ENCODE measurements at places on chromosomes 3 and 15.

- DNase-seq: peak; percentile 91
Measured at GRCh38 chr3:41683666-41684350, 278.1 kb downstream of the ULK4 start.

DNA sequence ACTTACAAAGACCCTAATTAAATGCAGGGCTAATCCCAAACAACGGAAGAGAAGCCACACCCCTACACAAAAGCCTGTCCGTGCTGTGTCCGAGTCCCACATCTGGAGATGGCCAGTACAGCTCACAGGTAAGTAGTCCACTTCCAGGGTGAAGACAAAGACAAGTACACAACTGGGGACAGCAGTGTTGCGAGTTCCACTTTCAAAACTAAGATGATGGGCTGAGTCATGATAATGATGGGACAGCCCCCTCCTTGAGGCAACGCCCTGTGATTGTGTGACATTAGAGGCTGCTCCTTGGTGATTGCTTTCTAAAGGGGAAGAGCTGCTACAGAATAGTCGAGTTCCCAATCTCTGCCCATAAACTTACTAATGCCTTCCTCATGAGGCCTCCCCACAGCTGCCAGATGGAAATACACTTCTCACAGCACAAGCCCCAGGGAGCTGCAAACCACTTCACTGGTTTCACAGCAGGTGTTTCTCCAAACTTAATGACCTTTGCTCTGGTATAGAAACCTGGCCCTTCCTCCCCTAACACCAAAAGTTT is 27.6 kb downstream of the RFT1 start:
- DNase-seq: peak; percentile 37

DNA sequence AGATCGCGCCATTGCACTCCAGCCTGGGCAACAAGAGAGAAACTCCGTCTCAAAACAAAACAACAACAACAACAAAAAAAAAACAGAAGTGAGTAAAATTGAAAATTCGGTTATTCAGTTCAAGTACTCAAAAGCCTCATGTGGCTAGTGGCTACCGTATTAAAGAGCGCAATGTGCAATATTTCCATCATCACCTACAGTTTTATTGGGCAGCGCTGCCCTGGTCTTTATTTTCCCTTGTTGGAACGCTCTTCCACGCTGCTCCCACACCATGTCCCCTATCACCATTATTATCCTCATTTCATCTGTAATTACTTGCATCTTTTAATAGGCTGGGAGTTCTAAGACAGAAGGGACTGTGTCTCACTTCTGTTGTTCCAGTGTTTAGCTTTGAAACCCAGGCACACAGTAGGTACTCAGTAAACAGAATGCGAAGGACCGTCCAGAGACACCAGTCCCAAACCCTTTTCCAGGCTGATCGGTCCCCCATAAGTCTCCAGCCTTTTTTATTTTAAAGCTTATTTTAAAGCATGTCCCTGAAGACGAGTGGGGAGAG is 423 bp upstream of the HACD3 start:
- DNase-seq: no peak

- no peak for DNase-seq
Measured at GRCh38 chr3:39386318-39386717, 3.1 kb downstream of the SLC25A38 start.

- peak; percentile 82 for DNase-seq
Measured at GRCh38 chr15:71515375-71516186, 294.8 kb upstream of the NR2E3 start.

DNA sequence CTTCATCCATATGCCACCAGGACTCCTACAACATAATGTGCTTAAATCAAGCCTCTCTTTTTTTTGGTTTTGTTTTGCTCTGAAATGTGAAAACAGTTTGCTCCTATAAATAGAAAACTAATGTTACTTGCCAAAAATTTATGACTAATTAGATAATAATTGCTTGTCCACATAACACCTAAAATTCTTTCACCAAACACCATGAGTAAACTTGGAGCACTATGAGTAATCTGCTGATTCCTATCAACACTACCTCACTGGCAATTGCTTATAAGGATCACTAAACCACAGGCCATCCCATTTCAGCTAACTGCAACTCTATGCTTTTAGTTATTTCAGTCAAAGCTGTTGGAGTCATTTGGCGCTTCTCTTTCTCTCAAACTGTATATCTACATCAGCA is 252.7 kb downstream of the EPHA3 start:
- no peak for DNase-seq

- no peak for DNase-seq
Measured at GRCh38 chr15:99630607-99631131, 64.9 kb downstream of the MEF2A start.

DNA sequence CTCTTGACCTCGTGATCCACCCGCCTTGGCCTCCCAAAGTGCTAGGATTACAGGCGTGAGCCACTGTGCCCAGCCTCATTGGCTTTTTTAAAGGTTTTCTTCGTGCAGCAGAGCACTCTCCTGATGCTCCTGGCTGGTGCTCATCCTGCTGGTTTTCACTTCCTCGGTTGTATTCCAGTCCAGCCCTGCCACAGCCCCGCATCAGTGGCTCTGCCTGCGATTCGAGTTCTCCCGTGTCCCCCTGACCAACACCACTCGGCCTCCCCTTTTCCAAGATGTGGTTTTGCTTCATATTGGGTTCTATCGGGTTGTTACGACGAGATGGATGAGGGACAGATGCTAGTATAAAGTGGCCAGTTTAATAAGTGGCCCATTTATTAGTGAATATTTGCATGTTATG is 27.8 kb downstream of the EFCC1 start:
- DNase-seq: no peak

DNA sequence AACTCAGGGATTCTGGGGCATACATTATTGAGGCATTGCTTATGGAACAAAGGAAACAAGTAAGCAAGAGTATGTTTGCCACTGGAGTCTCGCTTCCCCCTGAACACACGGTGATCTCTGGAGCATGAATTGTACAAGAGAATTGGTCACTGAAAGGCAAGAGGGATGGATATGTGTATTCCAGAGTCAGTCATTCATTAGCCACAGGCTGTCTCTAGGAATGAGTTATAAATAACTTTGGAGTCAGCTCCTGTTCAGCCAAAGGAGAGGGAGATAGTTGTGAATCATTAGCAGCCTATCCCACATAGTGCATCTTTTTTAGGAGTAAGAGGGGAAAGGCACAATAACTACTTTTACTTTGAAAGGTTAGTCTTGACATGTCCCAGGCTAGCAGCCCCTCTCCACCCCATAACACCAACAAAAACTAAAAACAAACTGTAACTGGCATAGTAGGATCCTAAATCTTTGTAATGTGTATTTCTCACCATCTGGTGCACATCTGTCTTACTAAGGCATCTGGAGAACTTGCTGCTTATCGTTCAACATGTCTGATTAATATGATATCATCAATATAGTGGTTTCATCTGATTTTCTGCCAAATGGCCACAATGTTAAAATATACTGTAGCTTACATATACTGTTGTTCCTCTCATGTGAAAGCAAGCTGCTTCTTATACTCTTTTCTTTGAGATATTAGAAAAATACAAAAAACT is 462.2 kb downstream of the GRM7 start:
- DNase-seq: no peak

- no peak for DNase-seq
Measured at GRCh38 chr3:58580826-58581327, 3.7 kb upstream of the FAM107A start.

DNA sequence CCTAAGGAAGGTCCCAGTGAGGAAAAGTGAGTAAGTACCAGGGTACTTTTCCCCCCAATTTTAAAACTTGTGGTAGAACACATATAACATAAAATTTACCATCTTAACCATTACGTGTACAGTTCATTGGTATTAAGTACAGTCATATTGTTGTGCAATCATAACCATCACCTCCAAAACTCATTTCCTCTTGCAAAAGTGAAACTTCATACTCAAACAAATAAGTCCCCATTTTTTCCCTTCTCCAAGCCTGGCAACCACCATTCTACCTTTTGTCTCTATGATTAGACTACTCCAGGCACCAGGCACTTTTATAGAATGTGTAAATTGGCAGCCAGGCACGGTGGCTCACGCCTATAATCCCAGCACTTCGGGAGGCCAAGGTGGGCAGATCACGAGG is 12.2 kb downstream of the PRC1 start:
- no peak for DNase-seq

GRCh38 chr15:41153733-41154132 is 37.7 kb upstream of the INO80 start:
- DNase-seq: no peak

- no peak for DNase-seq
Measured at GRCh38 chr3:178593786-178594185, 57.5 kb downstream of the KCNMB2 start.

- no peak for DNase-seq
Measured at GRCh38 chr3:169667166-169668071, 3.9 kb upstream of the MECOM start.

DNA sequence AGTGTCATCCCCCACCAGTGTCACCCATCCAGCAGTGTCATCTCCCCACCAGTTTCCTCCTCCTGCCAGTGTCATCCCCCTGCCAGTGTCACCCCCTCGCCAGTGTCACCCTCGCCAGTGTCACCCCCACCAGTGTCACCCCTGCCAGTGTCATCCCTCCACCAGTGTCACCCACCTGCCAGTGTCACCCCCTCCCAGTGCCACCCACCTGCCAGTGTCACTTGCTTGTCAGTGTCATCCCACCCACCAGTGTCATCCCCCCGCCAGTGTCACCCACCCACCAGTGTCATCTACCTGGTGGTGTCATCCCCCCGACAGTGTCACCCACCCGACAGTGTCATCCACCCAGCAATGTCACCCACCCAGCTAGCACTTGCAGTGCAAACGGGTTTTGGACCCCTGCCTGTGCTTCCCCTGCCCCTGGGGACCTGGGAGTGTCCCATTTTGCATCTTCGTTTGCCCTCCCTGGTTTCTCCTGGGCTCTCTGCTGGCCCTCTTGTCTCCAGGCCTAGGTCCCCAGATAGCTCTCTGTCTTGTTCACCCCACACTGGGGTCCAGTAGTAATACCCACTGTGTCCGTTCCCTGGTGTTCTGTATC is 99.8 kb upstream of the PRR20G start:
- no peak for DNase-seq

DNA sequence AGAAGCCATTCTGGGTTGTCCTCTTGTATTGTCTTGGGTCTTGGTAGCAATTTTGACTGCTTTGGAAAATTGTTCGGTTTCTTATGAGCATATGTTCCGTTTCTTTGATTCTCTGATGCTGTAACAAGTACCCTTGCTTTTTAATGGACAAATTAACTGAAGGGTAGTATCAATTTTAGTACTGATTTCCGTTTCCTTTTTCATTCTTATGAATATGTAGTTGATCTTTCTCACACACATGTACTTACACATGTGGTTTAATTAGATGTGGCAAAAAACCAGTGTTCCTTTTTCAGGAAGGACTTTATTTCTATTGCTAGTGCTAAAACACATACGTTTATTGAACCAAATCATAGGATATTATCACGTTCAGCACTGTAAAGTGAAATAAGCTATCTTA is 119.1 kb downstream of the TCF12 start:
- DNase-seq: no peak

DNA sequence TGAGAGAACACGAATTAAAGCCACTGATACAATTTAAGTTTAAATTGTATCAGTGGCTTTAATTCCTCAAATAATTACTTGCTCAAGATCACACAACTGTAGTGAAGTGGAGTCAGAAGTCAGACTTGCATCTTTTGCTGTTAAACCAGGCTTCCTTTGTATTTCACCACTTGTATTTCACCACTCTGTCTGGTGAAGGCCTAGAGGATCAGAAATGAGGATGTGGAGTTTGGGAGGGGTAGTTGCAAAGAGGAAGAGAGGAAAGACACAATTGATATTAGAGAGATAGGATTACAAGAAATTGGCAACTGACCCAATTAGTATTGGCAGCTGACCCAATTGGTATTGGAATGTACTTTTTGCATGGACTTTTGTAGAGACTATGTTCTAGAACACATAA is 288.1 kb upstream of the GPR149 start:
- DNase-seq: no peak

DNA sequence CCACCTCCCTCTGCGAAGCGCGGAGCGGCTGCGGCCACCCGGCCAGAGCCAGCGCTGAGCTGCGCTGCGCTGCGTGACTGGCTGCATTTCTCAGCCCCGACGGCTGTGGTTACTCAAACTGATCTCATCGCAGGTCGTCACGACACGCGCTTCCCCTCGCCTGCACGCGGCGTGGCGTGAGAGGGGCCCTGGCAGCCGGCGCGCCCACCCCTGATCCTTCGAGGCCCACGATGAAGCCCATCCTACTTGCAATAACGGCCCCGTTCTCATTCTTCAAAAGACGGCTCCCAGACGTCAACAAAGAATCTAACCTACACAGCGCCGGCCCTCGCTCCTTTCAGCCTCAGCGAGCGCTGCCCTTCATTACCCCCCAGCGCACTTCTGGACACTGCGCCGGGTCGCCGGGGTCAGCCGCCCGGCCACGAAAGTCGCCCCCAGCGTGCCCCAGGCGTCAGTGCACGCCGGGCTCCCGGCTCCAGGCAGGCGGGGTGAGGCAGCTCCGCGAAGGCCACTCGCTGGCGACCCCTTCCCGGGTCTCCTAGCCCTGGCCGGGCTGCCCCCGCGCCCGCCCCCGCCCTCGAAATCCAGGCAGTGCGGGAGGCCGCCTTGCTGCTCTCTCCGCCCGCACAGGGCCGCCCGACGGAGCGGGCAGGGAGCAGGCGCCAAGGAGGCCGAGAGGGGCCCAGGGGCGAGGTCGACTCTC is 9.9 kb upstream of the LEKR1 start:
- DNase-seq: peak; percentile 86

DNA sequence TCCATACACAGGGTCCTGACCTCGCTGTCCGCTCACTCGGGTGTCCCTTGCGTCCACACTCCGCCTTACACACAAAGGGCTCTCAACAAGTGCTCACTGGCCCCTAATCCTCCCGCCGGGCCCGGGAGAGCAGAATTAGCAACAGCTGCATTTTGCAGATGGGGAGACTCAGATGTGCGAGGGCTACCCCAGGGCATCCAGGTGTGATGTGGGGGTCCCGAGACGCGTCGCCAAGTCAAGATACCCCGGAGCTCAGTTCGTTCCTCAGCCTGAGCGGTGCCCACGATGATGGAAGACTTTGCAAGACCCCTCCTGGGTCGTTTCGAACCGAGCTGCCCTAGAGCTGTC is 14.9 kb upstream of the WNT7A start:
- no peak for DNase-seq

- no peak for DNase-seq
Measured at GRCh38 chr3:148924562-148924961, 59.5 kb downstream of the CPA3 start.

- DNase-seq: peak; percentile 13
Measured at GRCh38 chr15:48507416-48508065, 138.0 kb downstream of the FBN1 start.

DNA sequence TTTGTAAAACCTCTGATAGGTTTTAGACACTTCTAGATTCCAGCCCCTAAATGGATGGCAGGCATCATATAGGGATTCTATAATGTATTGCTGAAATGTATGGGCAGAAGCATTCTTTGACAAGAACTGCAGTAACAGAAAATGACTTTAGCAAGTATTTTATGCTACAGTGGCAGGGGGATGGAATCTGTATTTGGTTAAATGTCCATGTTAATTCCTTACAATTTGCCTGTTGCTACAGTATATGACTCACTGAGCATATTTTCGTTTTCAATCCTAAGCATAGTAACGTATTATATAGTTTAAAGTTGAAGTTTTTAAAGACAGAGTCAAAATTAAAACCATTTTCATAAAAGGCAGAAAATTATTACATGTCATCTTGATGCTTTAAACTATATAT is 150.1 kb downstream of the MEX3B start:
- no peak for DNase-seq

Data from large intestine (tissue), 12 donors.